ENCODE measurements at places on chromosomes 13 and 19.

DNA sequence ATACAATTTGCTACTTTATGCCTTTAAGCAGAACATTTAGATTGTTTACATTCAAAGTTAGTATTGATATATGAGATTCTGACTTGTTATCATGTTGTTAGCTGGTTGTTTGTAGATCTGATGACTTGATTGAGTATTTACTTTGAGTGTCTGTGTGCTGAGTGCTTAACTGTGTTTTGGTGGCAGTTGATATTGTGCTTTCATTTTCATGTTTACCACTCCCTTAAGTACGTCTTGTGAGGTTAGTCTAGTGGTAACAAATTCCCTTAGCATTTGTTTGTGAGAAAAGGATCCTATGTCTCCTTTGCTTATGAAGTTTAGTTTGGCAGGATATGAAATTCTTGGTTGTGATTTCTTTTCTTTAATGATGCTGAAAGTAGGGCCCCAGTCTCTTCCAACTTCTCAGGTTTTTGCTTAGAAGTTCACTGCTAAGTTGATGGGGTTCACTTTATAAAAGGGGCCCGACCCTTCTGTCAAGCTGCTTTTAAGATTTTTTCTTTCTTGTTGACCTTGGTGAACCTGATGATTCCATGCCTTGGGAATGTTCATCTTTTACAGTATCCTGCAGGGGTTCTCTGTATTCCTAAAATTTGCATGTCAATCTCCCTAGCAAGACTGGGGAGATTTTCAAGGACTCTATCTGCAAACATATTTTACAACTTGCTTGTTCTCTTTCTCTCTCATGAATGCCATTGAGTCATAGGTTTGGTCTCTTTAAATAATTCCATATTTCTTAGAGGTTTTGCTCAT, 1095.4 kb upstream of the PCDH20 start:
- DNase-seq = no peak

DNA sequence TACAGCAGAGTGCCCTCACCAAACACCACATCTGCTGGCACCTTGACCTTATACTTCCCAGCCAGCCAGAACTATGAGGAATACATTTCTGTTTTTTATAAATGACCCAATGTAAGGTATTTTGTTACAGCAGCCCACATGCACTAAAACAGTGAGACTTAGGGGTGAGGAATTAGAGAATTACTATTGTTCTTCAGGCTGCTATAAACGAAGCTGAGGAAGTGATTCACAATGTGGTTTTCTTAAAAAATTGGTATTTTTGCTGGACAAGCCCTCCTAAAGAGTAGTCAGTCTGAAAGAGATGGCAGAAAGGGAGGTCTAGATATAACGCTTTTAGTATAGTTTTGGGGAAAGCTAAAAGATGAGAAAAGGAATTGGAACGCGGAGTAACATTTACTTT, 101.0 kb downstream of the SLITRK6 start:
- no peak for DNase-seq

- no peak for DNase-seq
Measured at GRCh38 chr19:13864667-13865570, 12.0 kb upstream of the NANOS3 start.

DNA sequence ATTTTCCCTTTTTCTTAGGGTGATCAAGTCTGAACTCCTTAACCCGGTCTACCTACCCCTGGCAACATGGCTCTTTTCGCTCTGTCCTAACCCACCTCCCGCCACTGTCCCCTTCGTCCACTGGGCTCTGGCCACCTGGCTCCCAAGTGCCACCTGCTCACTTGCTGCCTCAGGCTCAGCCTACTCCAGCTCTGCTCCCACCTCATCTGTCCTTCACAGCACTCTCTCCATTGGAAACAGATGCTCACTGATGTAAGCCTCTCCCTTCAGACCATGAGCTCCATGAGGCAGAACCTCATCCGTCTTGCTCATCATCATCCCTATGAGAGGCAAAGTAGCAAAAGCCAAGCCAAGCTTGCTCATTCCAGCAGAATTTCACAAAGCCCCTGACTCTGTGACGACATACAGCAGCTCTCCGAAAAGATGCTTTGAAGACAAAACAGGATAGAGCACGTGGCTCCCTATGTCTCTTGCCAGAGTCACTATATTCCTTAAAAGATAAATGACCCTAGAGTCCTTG, 35.3 kb upstream of the AMER2 start:
- no peak for DNase-seq

DNA sequence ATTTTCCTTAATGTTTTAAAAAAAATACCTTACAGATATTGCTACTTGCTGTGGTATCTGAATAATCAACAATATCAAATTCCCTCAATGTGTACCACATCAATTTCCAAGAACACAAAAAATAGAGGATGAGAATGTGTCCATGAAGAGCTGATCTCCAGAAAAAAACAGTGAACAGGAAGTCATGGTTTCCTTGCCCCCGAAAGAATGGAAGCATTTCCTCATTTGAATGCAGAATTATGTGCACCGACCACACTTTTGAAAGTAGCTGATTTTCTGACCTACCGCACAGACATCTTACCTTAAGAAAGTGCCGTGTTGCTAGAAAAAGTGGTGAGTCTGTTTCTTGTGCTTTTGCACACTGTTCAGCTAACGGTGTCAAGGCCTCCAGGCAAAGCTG, 13.4 kb upstream of the EEF1AKMT1 start:
- DNase-seq = no peak

DNA sequence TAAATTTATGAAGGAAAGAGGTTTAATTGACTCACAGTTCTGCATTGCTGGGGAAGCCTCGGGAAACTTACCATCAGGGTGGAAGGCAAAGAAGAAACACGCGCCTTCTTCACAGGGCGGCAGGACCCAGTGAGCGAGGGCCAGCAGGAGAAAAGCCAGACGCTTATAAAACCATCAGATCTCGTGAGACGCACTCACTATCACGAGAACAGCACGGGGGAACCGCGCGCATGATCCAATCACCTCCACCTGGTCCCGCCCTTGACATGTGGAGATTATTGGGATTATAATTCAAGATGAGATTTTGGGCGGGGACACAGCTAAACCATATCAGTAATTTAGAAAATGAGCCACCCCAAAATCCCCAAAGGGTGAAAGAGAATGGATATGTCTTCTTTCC, 187.1 kb downstream of the RAP2A start:
- DNase-seq = no peak

- DNase-seq = no peak
Measured at GRCh38 chr13:78409172-78409571, 194.2 kb downstream of the POU4F1 start.

DNA sequence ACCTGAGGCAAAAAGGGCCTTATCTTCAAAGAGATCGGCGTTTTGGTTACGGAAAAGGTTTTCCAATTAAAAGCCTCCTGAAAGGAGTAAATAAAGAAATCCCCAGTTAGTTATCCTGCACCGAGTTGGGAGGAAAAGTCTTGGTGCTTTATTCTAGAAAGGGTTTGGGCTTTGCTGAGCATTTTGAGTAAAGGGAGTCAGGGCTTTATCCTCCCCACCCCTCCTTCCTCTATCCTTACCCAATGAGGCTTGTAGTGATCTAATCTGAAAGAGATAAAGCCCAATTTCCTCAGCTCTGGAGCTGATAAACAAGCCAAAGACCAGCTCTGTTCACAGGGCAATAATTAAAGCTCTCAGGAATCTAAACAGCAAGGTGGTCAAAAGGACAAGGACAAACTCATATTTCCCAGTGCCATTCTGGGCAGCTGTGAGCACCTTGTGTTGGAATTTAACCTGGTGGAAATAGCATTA, 188.9 kb upstream of the TSC22D1 start:
- DNase-seq = no peak

DNA sequence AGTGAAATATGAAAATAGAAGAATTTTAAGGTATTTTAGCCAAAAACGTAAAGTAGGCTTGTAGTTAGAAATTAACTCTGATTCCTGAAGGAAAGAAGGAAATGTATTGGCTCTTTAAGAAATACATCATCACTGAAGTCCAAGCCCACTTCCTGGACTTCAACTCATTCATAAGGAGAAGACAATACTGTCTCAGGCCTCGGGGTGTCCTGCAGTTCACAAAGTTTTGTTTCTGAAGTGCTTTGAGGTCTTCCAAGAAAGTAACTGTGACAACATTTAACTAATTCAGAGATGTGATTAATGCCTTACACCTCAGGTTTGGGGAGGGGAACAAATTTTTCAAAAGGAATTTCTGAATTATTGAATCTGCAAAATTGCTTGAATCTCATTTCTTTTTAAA, 65.8 kb upstream of the STARD13 start:
- no peak for DNase-seq

- peak; percentile 97 for DNase-seq
Measured at GRCh38 chr19:5977785-5978605, at the start of gene RANBP3. TSS of gene RANBP3 (minus strand) at chr19:5978140. CDS start at chr19:5978082, 58 bp downstream.

DNA sequence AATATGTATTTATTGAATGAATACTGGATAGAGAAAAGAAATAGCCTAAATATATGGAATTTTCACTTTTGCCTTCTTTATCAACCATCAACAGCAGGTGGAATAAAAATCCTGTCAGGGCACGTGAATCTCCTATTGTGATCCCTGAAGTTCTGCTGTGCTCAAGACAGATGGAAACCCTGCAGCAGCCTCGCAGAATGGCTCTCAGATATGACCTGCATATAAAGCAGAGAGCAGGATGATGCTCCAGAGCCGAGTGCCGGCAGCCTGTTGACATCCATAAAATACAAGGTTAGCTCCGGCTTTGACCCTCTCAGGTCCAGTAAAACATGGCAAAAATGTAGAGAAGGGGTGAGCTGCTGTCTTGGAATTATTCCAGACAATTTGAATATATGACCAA, 659.3 kb downstream of the DIAPH3 start:
- DNase-seq = no peak

GRCh38 chr19:1220976-1221903, 15.7 kb downstream of the STK11 start:
- no peak for DNase-seq

- no peak for DNase-seq
Measured at GRCh38 chr13:29802621-29803020, 47.8 kb downstream of the UBL3 start.

GRCh38 chr13:106096661-106097092, 438.8 kb downstream of the EFNB2 start:
- no peak for DNase-seq

DNA sequence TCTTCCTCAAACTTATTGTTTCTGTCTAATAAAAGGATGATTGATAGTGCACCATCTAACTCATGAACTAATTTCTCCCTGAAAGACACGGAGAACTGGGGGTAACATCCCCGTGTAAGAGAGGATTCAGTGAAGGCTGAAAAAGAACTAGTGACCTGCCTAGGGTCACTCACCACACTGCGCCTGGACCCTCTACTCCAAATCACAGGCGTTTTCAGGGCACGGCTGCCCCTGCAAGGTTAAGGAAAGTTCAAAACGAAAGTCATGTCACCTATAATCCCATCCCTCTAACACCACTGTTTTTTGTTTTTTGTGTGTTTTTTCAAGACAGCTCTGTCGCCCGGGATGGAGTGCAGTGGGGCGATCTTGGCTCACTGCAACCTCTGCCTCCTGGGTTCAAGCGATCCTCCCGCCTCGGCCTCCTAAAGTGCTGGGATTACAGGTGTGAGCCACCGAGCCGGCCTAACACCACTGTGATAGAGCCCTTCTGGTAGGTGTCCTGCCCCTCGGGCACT, 8.7 kb downstream of the URAD start:
- no peak for DNase-seq

DNA sequence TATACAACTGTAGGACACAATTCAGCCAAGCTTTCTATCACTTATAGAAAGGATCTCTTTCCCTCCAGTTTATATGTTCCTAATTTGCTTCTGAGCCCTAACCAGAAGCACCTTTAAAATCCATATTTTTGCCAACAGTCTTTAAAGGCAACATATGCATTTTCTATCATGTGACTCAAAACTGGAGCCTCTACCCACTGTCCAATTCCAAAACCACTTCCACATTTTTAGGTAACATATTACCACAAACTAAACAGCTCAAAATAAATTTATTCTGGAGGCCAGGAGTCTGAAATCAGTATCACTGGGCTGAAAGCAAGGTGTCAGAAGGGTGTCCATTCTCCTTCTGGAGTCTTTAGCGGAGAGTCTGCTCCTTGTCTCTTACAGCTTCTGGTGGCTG, 15.9 kb upstream of the EFNB2 start:
- DNase-seq = no peak

DNA sequence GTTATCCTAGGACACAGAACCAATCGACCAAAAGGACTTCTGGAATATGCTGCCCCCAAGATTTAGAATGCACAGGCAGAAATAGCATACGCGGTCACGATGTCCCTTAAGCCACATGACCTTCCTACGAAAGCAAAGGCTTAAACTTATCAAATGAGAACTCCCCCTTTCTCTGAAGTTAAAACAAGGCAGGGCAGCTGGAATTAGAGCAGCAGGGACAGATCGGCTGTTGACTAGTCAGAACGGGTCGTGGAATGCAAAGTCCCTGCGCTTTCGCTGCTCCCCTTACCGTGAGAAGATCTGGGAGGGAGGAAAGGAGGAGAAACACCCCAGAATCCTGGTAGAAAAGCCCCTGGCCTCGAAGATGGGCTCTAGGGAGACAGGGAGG, 799 bp upstream of the USPL1 start:
- no peak for DNase-seq

DNA sequence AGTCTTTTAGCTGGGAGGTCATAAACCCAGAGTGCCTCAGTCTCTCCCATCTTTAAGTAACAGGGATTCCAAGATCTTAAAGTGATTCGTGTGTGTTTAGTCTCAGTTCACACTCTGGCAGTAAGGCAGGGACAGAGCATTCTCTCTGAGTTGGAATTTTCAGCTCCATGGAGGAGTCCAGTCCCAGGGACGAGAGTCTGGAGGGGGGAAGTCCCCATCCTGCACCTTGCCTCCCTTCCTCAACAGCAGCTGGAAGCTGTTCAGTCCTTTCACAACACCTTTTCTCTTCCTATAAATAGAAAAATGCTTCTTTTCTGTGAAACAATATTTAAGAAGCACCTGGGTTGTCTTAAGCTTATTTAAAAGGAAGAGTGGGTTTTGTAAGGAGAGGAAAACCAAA, 82.0 kb downstream of the KLF5 start:
- no peak for DNase-seq

- DNase-seq = no peak
Measured at GRCh38 chr13:41833831-41834230, 127.1 kb downstream of the VWA8 start.

- no peak for DNase-seq
Measured at GRCh38 chr13:37113534-37113933, 8.1 kb upstream of the CSNK1A1L start.

DNA sequence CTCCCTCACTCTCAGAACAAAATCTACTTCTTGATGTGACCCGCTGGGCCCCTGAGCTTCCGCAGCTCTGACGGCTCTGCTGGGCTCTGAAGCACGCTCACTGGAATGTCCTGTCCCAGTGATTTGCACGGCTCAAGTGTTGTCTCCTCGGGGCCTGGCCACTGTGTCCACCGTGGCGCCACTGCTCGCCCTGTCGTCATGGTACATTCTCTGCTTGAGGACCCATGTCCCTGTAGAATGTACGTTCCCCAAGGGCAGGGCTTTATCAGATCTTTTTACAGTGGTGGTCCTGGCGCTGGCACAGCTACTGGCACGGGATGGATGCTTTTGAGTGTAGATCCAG, 12.1 kb downstream of the KLHL26 start:
- DNase-seq = no peak

GRCh38 chr19:32537580-32537979, 43.4 kb upstream of the PDCD5 start:
- no peak for DNase-seq

GRCh38 chr13:48165727-48166126, 67.3 kb upstream of the ITM2B start:
- no peak for DNase-seq
